Esophagus squamous epithelium (tissue), 5 donors: ENCODE measurements at places on chromosomes 16 and 17.

GRCh38 chr17:19753051-19753509 lies 5.0 kb upstream of the ALDH3A1 start:
- DNase-seq = no peak

DNA sequence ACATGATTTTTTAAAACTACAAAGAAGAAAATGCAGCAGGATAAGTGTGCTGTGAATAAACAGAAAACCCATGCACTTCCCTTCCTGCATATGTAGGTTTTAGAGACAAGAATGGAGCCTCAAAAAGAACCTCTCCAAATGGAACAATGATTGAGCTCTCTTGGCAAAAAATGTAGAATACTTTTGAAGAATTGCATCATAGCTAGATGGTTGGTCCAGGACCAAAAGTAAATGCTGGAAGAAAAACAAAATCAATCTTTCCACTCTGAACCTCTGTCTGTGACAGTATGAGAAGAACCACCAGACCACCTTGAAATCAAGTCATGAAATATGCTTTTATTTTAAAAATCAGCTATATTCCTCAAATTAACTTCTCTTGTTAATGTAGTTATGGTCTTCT lies 17.5 kb downstream of the HELZ start:
- no peak for DNase-seq

- DNase-seq = no peak
Observed at GRCh38 chr16:58464916-58465731, 34.8 kb upstream of the NDRG4 start.

- no peak for DNase-seq
Observed at GRCh38 chr17:49764559-49765180, 739 bp upstream of the FAM117A start.

GRCh38 chr17:55278173-55278961 lies 13.6 kb downstream of the HLF start:
- no peak for DNase-seq

- DNase-seq = no peak
Observed at GRCh38 chr17:72472106-72472505, 351.3 kb downstream of the SOX9 start.

DNA sequence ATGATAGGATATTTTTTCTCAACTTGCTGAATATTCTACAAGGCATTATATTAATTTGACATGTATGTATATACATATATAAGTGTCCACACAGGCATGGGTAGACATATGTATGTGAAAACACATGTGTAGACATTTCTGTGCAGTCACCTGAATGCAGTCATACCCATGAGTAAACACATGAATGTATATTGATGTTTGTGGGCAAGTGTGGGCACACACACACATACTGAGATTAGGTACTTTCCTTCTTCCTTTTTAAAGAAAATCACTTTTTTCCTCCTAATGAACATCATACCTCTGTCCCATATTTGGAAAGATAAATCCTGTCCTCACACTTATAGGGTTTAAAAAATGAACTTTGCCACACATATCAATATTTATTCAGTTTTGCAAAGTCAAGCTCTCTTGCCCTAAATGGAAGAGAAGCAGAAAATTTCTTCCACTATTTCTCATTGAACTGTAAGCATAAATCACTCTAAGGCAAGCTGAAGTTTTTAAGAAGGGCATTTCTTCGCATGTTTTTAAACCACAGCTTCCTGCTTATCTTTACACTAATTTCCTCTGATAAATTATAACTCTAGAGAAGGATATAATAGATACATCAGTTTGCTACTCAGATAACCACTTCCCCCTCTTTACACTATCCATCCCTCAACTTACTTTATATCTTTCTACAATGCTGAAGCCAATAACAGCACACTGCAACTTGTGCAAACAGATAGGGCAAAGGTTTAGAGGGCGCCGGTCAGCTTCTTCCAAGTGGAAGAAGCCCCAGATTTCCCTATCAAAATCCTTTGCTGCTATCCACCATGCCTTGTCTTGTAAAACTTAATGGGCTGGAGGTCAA lies 49.6 kb upstream of the LRRC37A3 start:
- DNase-seq = no peak

DNA sequence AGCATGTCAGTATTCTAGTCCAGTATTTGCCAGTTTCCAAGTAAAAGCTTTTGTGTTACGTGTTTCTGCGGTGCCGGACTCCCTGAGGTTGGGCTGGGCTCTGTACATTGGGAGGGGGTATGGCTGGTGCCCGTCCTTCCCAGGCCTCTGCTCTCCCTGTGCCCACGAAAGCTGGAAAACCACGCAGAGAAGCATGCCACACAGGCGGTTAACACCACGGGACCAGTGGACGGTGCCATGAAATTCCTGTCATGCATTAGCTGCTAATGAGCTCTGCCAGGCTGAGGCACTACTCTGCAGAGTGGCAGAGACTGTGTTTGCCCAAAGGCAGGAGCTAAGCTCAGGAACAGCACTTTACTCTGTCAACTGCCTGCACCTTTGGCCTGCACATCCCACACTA lies 8.1 kb downstream of the SMIM5 start:
- no peak for DNase-seq

GRCh38 chr17:68908045-68908444 lies 47.1 kb downstream of the ABCA8 start:
- DNase-seq = no peak

DNA sequence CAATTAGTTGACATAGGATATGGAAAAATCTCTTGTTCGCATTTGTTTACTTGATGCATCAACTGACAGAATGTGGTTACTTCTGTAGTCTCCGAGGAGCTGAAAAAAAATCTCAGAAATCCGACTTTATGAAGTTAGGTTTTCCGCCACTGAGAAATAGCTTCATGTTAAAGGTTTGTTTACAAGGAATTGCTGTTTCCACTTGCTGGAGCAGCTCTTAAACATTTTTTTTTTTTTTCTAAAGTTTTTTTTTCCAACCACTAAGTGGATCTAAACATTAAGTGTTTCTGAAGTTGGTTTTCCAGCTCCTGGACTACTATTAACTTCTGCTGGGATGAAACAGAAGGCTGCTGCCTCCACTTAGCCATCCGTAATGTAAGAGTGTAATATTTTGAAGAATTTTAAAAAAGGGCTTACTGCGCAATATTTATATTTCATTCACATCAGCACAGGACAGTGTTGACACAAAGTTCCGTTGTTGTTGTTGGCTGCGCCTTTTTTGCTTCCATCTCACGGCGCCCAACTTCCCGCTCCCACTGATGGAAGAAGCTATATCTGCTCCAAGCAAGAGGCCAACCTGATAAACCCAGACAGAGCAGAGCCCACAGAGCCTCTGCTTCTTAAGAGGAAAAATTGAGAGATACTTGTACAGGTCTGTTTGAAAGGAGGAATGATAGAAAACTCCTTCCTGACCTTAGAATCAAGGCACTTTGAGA lies 167.7 kb upstream of the KCNJ16 start:
- no peak for DNase-seq

GRCh38 chr17:6075845-6076244 lies 5.7 kb downstream of the WSCD1 start:
- no peak for DNase-seq

- DNase-seq = no peak
Observed at GRCh38 chr17:75637551-75637950, 4.3 kb downstream of the SMIM5 start.

DNA sequence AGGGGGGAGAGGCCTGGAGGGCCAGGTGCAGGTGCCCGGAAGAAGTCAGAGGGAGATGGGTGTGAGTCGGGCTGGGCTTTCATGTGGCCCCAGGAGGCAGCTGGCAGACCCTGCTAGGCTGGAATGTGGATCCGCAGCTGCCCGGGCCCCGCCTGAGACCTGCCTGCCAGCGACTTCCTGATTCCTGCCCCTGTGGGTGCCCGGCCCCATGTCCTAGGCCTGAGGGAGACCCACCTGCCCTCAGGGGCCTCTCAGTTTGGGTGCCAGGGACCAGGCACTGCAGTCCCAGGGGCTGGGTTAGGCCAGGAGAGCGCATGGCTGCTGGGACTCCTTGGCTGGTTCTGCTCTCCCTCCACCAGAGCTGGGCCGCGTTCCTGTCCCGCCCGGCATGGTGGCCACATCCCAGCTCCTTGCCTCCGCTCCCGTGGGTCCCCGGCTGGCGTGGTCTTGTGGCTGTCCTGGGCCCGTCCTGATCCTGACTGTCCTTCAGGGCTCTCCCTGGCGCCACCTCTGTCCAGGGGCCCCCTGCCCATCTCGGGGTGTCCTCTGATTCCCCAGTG lies 22.1 kb upstream of the SPNS2 start:
- no peak for DNase-seq

DNA sequence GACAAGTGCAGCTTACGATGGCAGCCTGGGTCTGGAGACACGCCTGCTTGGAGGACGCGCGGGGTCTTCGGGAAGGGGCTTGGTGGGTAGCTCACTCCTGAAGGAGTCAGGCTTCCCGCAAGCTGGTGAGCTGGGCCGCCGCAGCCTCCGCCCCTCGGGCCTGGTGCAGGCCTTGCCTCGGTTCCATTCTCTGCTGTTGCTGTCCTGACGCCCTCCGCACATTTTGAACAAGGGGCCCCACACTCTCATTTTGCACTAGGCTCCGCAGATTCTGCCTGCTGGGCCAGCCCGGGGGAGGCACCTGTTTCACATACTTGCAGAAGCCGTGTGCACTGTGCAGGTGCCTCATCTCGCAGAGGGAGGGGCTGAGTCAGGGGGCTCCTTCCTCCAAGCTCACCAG lies 31.9 kb upstream of the CBX4 start:
- no peak for DNase-seq

- DNase-seq = no peak
Observed at GRCh38 chr17:75927286-75927922, 13.4 kb downstream of the FBF1 start.

GRCh38 chr17:62664336-62665120 lies 37.1 kb downstream of the MRC2 start:
- no peak for DNase-seq

DNA sequence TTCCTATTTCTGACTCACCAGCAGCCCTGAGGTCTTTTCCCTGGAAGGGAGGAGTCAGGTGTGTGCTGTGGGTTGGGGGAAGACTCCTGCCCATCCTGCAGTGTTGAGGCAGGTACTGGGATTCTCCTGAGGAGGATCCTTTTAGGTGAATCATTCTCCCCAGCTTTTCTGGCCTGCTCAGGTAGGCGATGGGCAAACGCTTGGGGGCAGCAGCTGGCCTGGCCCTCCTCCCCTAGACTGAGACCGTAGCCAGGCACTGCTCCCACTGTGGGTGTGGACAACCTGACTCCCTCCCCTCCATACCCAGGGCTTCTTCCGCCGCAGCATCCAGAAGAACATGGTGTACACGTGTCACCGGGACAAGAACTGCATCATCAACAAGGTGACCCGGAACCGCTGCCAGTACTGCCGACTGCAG lies 15.1 kb downstream of the GJD3 start:
- DNase-seq = no peak

DNA sequence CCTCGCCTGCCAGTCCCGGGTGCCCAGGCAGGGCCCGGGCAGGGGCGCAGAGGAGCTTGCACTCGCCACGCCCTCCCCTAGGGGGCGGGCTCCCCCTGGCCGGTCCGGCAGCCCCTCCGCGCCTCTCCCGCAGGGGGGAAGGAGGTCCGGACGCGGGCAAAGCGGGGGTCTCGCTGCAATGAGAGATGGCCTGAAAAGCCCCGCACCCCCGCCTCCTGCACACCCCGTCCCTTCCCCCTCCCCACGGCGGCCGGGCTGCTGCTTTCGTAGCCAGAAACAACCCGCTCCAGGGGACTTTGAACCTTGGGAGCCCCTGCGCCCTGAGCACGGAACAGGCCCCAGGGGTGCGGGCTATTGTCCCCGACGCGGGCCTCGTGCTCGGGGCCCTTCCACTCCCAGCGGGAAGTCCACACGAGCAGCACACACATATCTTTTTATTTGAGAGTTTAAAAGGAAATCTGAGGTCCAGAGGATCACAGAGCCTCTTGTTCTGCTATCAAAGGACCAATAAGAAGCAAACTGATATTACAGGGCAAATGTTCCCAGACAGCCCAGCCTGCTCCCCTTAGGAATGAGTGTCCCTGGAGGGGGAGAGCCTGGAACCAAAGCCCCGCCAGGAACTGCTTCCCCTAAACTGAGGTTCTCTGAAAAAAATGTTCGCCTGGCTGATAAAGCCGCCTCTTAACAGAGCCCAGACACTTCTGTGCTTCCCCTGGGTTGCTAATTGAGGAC lies 5.8 kb upstream of the CBX4 start:
- DNase-seq = no peak

DNA sequence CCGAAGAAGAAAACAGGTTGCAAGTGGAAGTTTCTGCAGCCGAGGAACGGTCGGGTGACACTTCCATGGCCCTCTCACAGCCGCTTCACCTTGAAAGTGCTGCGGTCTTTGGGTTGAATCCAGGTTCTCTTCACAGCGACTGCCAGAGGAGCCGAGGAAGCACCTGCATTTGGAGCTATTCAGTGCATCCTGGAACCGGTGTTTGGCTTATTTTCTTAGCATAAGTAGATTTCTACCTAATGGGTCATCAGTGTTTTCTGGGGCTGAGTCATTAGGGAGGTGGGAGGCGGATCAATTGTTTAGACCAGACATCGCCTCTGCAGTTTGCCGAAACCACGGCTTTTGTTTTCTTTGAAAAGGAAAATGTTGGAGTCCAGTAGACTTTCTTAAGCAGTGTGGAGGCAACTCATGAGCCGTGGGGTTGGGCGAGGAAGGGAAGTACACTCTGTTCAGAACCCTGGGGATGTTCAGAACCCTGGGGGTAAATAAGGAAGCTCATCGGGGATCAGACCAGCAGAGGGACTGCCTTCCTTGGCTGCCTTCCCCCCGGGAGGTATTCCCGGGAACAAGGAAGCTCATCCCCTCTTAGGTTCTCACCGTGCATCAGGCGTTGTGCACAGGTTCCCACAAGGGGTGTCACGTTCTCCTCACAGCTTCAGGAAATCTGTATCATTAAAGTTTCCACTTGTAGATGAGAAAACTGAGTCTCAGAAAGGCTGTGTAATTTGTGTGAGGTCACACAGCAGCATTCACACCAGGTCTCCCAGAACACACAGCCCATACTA lies 361.5 kb downstream of the SNX29 start:
- no peak for DNase-seq

DNA sequence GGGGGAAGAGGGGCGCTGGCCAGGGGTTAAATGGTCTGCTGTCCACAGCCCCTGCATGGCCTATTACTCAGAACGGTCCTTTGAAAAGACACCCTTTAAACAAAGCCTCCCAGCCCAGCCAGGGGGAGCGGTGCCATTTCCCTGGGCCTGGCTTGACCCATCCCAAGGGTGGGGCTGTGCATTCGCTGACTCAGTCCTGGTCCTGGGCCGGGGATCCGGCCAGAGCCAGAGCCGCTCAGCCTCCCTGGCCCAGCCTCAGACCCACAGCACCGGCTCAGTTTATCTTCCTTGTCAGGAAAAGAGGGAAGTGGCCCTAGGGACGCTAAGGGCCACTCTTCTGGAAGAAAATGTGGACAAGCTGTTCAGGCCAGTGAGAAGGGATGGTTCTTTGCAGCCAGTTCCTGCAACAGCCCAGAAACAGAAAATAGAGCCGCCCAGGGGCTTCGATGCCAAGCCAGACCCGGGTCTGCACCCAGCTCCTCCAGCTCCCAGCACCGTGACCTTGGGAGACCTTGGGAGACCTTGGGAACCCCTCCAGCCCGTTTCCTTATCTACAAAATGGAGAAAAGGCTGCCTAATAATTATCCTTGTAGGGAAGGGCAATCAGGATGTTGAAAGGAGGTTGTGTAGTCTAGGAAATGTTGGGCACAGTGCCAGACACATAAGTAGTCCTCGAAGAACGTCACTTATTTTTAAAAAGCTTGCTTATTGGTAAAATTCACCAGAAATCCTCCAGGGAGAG lies 82.5 kb downstream of the ZDHHC7 start:
- no peak for DNase-seq

GRCh38 chr16:81477697-81478693 lies 33.4 kb downstream of the CMIP start:
- no peak for DNase-seq

GRCh38 chr17:80003969-80004368 lies 31.7 kb downstream of the TBC1D16 start:
- DNase-seq = no peak
